ENCODE measurements at places on chromosomes 12 and 14.

- peak; percentile 90 for DNase-seq
- H3K27ac ChIP-seq = peak overlapping the region; percentile 27
- H3K4me3 ChIP-seq = peak overlapping the region; percentile 88
- peaks cover 21% of the 10 kb centered on the region for H3K27me3 ChIP-seq
- peaks cover 10% of the 10 kb centered on the region for H3K4me1 ChIP-seq
- no peaks in the 10 kb centered on the region for H3K36me3 ChIP-seq
Measured at GRCh38 chr12:49706351-49707127, 666 bp downstream of the FMNL3 start.

DNA sequence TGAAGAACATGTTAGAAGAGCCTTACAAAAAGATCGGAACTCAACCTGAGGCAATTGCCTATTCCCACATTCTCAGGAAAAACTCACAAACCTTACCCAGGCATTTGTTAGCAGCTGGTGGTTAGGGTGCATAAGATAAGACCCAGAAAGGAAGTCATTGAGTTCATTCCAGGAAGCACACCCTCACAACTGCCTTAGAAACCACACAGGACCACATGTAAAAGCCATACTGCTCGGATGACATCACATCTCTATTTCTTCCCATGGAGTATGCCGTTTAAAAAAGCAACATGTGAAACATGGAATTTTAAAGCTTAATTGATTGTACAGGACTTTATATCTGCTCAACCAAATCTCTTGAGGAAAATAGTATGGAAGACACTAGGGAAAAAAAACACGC lies 411.2 kb downstream of the DAD1 start:
- H3K36me3 ChIP-seq = no peaks in the 10 kb centered on the region
- H3K4me1 ChIP-seq = no peaks in the 10 kb centered on the region
- no peak for DNase-seq
- no peak overlapping the region for H3K4me3 ChIP-seq
- H3K27ac ChIP-seq = no peak overlapping the region

GRCh38 chr12:91177381-91177780 lies 5.2 kb downstream of the DCN start:
- DNase-seq = no peak
- H3K4me3 ChIP-seq = no peak overlapping the region
- no peaks in the 10 kb centered on the region for H3K36me3 ChIP-seq
- no peaks in the 10 kb centered on the region for H3K4me1 ChIP-seq
- H3K27me3 ChIP-seq = no peaks in the 10 kb centered on the region
- no peak overlapping the region for H3K27ac ChIP-seq

DNA sequence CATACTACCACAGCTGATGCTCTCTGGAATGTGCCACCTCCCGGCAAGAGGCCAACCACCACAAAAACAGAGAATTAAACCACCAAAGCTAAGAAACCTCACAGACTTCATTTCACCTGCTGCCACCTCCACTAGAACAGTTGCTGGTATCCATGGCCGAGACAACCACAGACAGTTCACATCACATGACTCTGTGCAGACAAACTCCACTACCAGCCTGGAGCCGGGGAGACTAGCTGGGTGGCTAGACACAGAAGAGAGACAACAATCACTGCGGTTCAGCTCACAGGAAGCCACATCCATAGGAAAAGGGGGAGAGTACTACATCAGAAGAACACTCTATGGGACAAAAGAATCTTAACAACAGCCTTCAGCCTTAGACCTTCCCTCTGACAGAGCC lies 78.2 kb downstream of the RALGAPA1 start:
- peaks cover 6% of the 10 kb centered on the region for H3K4me1 ChIP-seq
- no peak overlapping the region for H3K27ac ChIP-seq
- no peak for DNase-seq
- H3K36me3 ChIP-seq = peaks cover 23% of the 10 kb centered on the region

- no peak overlapping the region for H3K27ac ChIP-seq
- peak; percentile 35 for DNase-seq
- H3K27me3 ChIP-seq = no peaks in the 10 kb centered on the region
- no peaks in the 10 kb centered on the region for H3K36me3 ChIP-seq
- no peak overlapping the region for H3K4me3 ChIP-seq
Measured at GRCh38 chr12:107558141-107558815, 127.3 kb upstream of the PWP1 start.

- no peak overlapping the region for H3K4me3 ChIP-seq
- H3K27ac ChIP-seq = no peak overlapping the region
- no peaks in the 10 kb centered on the region for H3K27me3 ChIP-seq
Measured at GRCh38 chr12:41778934-41779333, 365.7 kb downstream of the GXYLT1 start.

DNA sequence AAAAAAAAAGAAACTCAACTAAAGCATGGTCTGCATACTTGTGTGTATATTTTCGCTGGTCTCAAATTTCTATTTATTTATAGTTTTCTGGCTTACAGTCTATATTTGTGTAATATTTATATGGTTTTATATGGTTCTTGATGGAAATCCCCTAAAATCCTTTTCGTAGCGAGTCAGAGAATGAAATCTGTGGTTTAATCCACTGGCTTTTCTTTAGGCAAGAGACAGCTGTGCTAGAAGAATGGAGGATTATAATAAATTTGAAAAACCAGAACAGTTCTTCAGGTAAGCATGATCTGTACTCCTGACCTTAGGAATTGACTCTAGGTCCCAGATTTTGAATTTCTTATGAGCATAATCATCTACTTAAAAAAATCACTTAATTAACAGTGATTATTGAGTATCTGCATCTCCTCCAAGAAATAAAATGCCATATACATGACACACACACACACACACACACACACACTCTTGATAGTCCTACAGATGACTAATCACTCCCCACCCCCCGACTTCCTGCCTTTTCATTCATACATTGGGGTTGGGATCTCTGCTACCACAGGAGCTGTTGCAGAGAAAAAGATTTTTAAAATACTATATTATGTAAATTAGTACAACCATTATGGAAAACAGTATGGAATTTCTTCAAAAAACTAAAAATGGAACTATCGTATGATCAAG lies 113.4 kb downstream of the CRADD start:
- H3K4me1 ChIP-seq = no peaks in the 10 kb centered on the region
- no peak for DNase-seq
- H3K27ac ChIP-seq = no peak overlapping the region
- no peaks in the 10 kb centered on the region for H3K36me3 ChIP-seq
- H3K4me3 ChIP-seq = no peak overlapping the region

DNA sequence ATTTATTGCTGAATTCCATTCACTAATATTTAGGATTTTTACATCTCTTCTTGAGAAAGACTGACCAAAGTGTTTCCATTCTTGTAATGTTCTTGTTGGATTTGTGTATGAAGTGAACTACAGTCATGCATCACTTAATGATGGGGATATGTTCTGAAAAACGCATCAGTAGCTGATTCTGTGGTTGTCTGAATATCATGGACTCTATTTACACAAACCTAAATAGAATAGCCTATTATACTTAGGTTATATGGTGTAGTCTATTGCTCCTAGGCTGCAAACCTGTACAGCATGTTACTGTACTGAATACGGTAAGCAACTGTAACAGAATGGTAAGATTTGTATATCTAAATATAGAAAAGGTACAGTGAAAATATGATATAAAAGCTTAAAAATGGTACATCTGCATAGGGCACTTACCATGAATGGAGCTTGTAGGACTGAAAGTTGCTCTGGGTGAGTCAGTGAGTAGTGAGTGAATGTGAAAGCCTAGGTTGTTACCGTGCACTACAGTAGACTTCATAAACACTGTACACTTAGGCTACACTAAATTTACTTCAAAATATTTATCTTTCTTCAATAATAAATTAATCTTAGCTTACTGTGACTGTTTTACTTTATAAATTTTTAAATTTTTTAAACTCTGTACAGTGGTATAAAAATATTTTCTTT lies 27.6 kb upstream of the P2RX4 start:
- no peak overlapping the region for H3K4me3 ChIP-seq
- no peaks in the 10 kb centered on the region for H3K4me1 ChIP-seq
- H3K27ac ChIP-seq = no peak overlapping the region
- H3K36me3 ChIP-seq = no peaks in the 10 kb centered on the region
- H3K27me3 ChIP-seq = peaks cover under 1% of the 10 kb centered on the region
- no peak for DNase-seq

Data from endodermal cell (in vitro differentiated cells).